Muscle of arm (tissue), 14 donors: ENCODE measurements at places on chromosomes 16 and 17.

DNA sequence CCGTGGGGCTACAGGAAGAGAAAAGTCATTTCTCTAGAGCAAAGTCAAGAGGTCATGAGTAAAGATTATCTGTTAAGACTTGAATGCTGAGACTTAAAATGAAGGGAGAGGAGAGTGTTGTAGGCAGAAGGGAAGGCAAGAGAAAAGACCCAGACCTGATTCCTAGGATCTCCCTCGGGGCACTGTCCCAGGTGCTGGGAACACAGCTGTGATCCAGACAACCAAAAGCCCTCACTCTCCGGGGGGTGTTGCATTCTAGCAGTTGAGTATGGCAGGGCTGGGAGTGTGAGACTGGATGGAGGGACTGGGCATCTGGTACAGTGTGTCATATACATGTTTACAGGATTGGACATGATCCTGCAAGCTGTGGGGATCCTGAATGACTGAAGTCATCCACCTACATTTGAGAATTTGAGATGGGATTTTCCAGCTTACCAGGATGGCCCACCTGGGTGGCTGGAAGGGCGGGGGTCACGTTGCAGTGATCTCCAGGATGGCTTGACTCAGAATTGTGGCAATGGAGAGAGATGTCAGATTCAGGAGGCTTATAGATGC lies 29.1 kb downstream of the ARSG start:
- no peak for DNase-seq

GRCh38 chr16:26816885-26817571 lies 249.7 kb upstream of the C16orf82 start:
- no peak for DNase-seq

DNA sequence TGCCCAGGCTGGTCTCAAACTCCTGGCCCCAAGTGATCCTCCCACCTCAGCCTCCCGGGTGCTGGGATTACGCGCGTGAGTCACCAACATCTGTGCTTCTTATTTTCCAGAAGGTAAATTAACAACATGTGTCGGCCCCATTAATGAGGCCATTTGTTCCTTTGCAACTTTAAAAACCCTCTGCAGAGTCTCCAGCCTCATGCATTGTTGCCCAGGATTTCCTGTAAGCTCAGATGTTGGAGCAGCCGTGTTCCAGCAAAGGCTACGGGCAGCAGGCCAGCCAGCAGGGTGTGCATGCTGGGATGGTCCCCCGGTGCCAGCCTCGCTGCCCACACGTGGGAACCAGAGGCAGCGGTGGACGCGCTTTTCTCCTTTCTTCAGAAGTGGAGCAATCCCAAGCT lies 19.1 kb upstream of the HEXD start:
- peak; percentile 84 for DNase-seq

DNA sequence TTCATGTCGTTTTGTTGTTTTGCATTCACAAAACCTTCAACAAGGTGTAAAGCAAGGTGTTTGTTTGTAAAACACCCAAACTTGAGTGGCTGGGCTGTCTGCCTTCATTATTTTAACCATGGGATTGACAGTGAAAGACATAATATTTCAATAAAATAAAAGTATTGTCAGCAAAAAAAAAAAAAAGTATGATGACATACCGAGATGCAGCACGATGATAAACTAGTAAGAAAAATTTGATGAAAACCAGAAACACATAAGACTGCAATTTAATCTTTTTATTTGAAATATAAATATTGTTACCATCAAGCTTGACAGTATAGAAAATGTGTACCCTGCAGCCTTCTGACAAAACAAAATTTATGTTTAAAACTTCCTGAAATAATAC lies 419.3 kb upstream of the DYNLRB2 start:
- no peak for DNase-seq

DNA sequence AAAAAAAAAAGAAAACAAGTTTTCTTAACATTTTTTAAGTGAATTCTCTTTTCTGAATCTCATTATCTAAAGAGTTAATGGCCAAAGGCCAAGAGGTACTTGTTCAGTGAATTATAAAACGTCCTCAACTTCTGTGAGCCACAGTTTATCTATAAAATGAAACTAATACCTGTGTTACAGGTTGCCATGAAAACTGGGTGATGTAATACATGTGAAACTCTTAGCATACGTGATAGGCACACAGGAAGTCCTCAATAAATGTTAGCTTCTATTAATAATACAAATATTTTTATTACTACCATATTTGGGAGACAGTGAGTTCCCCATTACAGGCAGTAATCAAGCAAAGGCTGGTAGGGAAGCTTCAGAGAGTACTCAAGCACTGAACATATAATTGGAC lies 13.5 kb upstream of the INPP5K start:
- DNase-seq = no peak

DNA sequence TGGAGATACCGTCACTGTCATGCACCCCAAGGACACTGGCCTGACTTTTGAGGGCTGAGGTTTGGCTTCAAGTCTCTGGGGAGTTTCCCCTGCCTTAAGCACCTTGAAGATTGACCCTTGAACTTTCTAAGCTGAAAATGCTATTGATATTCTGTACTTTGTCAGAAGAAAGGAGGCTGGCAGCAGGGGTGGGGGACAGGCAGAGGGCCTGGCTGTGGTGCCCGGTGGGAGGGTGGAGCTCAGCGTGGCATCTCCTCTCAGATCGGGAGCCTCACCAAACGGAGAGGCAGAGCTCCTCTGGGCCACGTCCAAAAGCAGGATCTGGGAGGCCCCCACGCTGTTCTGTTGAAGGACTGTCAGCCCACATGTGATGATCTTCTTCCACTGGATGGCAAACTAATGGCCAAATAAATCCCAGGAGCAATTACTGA lies 305.2 kb upstream of the IRX3 start:
- DNase-seq = no peak

- no peak for DNase-seq
These were observed 42.9 kb upstream of the KSR1 start for GRCh38 chr17:27413315-27413714.

DNA sequence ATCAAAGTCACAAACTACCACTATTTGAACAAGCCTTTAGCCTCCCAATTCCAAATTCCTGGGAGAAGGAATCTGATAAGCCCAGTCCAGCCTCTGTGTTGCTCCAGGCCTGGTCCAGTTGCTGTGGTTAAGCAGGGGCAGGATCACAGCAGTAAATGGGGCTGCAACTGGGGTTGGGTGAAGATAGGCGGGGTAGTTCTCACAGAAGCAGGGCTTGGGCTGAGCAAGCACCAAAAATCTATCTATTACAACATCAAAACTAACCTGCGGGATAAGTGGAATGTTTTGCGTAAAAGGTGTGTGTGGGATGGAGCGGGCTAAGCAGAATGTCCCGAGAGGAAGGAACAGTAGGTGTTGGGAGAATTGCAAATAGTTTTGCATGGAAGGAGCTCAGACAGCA lies 23.0 kb upstream of the RNF135 start:
- DNase-seq = no peak

- no peak for DNase-seq
These were observed 3.4 kb downstream of the KIF19 start for GRCh38 chr17:74329378-74329777.

GRCh38 chr16:81469710-81470535 lies 25.3 kb downstream of the CMIP start:
- DNase-seq = no peak

- DNase-seq = no peak
These were observed 49.0 kb downstream of the CACNG1 start for GRCh38 chr17:67093348-67093747.

- no peak for DNase-seq
These were observed 4.0 kb downstream of the ALG1 start for GRCh38 chr16:5075637-5076036.

GRCh38 chr16:19132255-19132654 lies 18.5 kb downstream of the ITPRIPL2 start:
- DNase-seq = no peak

- no peak for DNase-seq
These were observed 13.4 kb downstream of the RAB5C start for GRCh38 chr17:42141382-42141781.

DNA sequence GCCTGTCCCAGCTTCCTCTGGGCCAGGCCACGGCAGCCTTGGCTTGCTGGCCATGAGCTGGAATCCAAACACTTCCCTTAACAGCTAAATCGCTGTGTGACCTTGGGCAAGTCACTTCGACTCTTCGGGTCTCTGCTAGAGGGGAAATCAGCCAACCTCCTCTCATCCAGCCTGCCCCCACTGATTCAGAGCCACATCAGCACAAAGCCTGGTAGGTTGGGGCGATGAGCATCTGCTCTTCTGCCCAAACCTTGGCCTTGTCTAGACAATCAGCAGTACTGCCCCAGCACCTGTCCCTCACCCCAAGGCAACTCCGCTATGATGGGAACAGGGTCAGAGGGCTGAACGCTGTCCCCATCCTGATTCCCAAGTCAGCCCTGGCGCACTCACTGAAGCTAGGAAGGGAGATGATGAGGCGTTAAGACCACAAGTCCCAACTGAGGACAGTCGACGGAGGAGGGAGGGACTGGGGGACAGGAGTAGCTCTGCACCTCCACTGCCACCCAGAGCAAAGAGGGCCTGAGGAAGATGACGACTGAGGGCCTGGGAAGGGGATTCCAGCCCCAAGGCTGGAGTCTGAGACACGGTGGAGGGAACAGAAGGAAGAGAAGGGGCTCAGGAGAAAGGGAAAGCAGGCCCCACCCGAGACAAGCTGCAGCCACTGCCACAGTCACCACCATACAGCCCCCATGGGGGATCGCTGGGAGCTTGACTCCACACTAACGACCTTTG lies 1.3 kb downstream of the CLUH start:
- no peak for DNase-seq

- DNase-seq = no peak
These were observed 20.1 kb downstream of the CCDC102A start for GRCh38 chr16:57516176-57516725.

DNA sequence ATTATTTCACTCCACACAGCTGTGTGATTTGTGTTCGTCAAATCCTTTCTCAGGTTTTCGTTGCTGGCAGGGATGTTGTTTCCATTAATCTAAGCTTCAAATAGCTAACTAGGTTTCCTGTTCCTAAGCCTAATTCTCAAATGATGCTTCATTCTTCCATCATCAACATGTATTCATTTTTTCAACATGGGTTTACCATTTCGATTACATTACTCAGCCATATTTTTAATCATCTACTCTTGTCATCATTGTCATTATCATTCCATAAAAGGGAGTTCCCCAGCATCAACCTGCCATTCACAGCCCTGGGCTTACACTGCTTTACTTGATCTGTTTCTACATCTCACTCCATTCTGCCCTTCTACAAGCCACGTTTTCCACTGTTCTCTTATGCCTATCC lies 33.3 kb upstream of the ANKFN1 start:
- no peak for DNase-seq

GRCh38 chr16:50067290-50067853 lies 1.6 kb downstream of the HEATR3 start:
- peak; percentile 36 for DNase-seq

- peak; percentile 33 for DNase-seq
These were observed 41.9 kb downstream of the PIGL start for GRCh38 chr17:16258901-16259300.

- DNase-seq = no peak
These were observed 8.1 kb upstream of the ITGAE start for GRCh38 chr17:3809135-3809534.

- DNase-seq = no peak
These were observed 5.0 kb upstream of the CAPN15 start for GRCh38 chr16:522320-523096.

GRCh38 chr17:82365606-82366295 lies 5.8 kb upstream of the UTS2R start:
- DNase-seq = no peak

DNA sequence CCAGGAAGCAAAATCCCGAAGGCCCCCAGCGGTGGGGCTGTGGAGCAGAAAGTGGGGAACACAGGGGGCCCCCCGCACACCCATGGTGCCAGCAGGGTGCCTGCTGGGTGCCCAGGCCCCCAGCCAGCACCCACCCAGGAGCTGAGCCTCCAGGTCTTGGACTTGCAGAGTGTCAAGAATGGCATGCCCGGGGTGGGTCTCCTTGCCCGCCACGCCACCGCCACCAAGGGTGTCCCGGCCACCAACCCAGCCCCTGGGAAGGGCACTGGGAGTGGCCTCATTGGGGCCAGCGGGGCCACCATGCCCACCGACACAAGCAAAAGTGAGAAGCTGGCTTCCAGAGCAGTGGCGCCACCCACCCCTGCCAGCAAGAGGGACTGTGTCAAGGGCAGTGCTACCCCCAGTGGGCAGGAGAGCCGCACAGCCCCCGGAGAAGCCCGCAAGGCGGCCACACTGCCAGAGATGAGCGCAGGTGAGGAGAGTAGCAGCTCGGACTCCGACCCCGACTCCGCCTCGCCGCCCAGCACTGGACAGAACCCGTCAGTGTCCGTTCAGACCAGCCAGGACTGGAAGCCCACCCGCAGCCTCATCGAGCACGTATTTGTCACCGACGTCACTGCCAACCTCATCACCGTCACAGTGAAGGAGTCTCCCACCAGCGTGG lies 6.5 kb downstream of the CBX2 start:
- no peak for DNase-seq

DNA sequence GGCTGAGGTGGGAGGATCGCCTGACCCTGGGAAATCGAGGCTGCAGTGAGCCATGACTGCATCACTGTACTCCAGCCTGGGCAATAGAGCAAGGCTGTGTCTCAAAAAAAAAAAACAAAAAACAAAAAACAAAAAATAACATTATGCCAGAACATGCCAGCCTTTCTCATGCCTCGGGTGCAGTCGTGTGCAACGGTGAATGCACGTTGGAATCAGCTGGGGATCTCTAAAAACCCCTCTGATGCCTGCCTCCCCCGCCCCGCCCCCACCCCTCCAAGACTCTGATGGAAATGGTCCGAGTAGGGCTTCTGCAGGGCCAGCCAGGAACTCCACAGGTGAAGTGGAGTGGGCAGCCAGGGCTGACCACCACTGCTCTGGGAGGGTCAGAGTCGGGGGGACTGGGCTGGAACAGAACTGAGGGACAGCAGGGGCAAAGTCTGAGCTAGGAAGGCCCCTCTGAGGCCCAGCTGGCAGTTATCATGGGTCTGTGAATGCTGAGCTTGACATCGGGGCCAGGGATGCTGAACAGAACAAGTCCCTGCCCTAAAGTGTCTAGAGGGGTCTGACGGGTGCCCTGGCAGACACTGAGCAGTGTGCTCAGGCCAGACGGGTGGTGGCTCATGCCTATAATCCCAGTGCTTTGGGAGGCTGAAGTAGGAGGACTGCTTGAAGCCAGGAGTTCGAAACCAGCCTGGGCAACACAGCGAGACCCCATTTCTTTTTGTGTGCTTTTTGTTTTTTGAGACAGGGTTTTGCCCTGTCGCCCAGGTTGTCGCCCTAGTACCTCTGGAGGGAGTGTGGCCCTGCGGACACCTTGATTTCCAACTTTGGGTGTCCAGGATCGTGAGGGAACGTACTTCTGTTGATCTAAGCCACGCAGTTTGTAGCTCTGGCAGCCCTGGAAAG lies 193.4 kb upstream of the GSE1 start:
- DNase-seq = no peak

DNA sequence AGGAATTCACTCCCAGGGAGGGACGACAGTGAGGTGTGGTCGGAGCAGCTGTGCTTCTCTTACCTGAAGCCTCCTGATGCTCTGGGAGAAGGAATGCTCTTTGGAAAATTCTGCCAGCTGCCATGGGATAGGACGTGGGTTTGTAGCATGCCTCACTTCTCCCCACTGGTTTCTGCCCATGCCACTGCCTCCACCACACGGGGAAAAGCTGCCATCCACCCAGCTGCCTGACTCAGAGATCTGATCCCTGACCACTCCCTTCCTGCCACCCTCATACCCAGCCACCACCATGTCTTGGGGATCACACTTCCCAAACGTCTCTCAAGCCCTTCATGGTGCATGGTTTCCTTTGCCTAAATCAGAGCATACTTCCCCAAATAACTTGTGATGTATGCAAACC lies 80.0 kb downstream of the CPPED1 start:
- no peak for DNase-seq

GRCh38 chr16:25107466-25107792 lies 4.1 kb upstream of the LCMT1 start:
- no peak for DNase-seq
